Pancreas (tissue), 10 donors: ENCODE measurements at places on chromosomes 11 and 22. TPM values are rescaled to one million over a fixed set of nuclear protein-coding genes. Genes with fewer than 3 reads are reported as not detected.

GRCh38 chr11:44269369-44270351 lies 40.3 kb downstream of the ALX4 start:
- DNase-seq, result no peak

The STK33 gene
- total RNA-seq, result 7.3 TPM

DNA sequence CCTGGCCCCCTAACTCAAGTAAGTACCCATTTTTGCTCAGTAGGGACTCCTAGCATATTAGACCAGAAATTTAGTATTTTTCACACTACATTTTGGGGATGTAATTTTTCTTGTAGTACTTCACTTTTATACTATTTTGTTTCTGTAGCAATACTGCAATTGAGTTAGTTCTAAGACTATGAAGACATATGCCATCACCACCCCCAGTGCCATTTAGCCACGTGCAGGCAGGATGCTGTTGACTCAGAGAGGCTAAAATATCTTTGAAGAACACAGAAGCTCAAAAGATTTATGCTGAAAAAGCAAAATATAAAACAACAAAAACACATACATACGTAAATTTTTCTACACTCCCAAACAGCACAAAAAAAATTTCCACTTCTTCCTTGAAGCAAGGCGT lies 29.1 kb upstream of the DLAT start:
- no peak for DNase-seq

DNA sequence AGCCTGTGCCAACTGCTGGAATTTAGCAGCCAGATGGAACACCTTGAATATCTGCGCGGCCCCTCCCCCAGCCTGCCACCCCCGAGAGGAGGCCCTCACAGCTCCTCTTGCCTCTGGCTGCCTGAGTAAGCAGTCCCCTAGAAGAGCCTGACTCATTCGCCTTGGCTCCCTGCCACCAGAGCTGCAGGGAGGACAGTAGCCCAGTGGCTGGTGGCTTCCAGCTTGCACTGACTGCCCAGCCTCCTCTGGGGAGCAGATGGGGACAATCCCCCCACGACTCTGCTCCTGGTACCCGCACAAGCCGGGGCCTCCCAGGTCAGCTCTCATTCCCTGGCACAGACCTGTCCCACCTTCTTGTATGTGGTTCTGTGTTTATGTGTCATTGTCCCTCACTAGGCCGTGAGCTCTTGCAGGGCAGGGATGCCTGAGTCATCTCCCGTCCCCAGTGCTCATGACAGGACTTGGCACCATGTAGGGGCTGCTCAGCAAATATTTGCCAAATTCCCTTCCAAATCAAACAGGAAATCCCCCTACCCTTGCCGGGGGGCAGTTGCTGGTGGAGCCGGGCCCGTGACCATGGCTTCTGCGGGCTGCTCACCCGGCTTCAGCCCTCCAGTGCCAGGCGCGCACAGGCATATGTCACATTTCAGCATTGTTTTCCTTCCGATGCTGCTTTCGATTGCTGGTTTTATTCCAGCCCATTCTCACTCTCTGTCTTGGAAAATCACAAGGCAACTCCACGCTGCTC lies 43.6 kb downstream of the CACNG2 start:
- peak; percentile 93 for DNase-seq

The KRTAP5-11 gene
- not detected for total RNA-seq

DNA sequence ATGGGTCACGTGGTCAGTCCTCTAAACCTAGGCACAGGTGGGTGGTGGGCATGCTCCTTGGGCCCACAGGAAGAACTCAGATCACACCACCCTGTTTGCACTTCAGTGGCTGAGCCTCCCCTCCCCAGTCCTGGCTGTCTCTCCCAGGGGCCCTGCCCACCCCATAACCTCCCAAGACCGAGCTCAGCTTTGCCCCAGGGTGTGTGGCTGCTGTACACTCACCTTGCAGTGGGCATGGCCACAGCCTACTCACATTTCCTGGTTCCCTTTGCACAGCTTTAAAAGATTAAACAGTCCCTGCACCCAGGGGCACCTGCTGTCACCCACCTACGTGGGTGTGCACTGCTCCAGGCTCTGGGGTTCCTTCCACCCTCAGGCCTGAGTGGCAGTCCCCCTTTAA lies 13.8 kb downstream of the TRIOBP start:
- no peak for DNase-seq
